GM23338 (cell line): ENCODE measurements at places on chromosomes 2 and 18. TPM values are rescaled to one million over a fixed set of nuclear protein-coding genes. Genes with fewer than 3 reads are reported as not detected.

VWC2L gene
- not detected in 2 replicates for total RNA-seq

ABCG8 gene
- 0.31 and 0.35 TPM in 2 replicates for total RNA-seq

SIGLEC15 gene
- total RNA-seq: 0.31 TPM in 1 of 2 replicates, not detected in the other

APCDD1 gene
- total RNA-seq: 0.97 and 1.0 TPM in 2 replicates

ITGB6 gene
- total RNA-seq: not detected in 2 replicates

CFAP210 gene
- total RNA-seq: 0.08 TPM in 1 of 2 replicates, not detected in the other

- no peaks in the 10 kb centered on the region for H3K36me3 ChIP-seq
- DNase-seq: no peak
- H3K27ac ChIP-seq: no peak overlapping the region
- no peaks in the 10 kb centered on the region for H3K4me1 ChIP-seq
- no peaks in the 10 kb centered on the region for H3K27me3 ChIP-seq
These were observed 610.0 kb upstream of the CDH2 start for GRCh38 chr18:28786926-28787325.

- DNase-seq: no peak
- no peaks in the 10 kb centered on the region for H3K36me3 ChIP-seq
- peaks cover 16% of the 10 kb centered on the region for H3K4me1 ChIP-seq
- no peaks in the 10 kb centered on the region for H3K27me3 ChIP-seq
- H3K4me3 ChIP-seq: no peak overlapping the region
These were observed 21.4 kb downstream of the SP3 start for GRCh38 chr2:173943738-173944137.

DNA sequence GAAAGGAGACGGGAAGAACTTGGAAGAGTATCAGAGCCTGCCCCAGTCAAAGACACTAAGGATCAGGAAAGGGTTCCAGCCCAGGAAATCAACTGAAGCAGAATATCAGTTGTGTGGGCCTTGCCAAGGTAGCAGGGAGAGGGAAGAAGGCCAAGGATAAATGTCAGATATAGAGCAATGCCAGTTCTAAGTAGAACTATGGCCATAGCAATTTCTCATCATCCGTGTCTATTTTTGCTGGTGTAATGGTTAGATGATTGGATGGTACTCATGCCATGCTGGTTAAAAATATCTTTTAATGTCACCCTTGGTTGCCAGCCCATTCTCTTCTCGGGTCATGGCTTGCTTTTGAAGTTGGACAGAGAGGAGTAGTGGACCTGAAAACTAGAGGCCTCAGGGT is 41.9 kb downstream of the MAIP1 start:
- H3K27ac ChIP-seq: no peak overlapping the region
- no peaks in the 10 kb centered on the region for H3K36me3 ChIP-seq
- no peak for DNase-seq
- no peaks in the 10 kb centered on the region for H3K27me3 ChIP-seq
- H3K4me1 ChIP-seq: no peaks in the 10 kb centered on the region

- H3K4me1 ChIP-seq: no peaks in the 10 kb centered on the region
- H3K36me3 ChIP-seq: no peaks in the 10 kb centered on the region
- no peaks in the 10 kb centered on the region for H3K27me3 ChIP-seq
These were observed 111.8 kb upstream of the PPP1CB start for GRCh38 chr2:28639836-28640235.

GRCh38 chr2:70078384-70078783 is 8.9 kb upstream of the PCBP1 start:
- no peak overlapping the region for H3K4me3 ChIP-seq
- H3K27ac ChIP-seq: peak overlapping the region; percentile 20; the same call in 1 of the 2 replicates
- DNase-seq: no peak
- H3K36me3 ChIP-seq: peaks cover 26% of the 10 kb centered on the region
- no peaks in the 10 kb centered on the region for H3K27me3 ChIP-seq
- peaks cover 2% of the 10 kb centered on the region; the same call in 1 of the 2 replicates for H3K4me1 ChIP-seq

- no peak overlapping the region for H3K27ac ChIP-seq
- peak; percentile 30 for DNase-seq
- peaks cover 8% of the 10 kb centered on the region for H3K4me1 ChIP-seq
These were observed 166.2 kb downstream of the INHBB start for GRCh38 chr2:120511947-120512710.

DNA sequence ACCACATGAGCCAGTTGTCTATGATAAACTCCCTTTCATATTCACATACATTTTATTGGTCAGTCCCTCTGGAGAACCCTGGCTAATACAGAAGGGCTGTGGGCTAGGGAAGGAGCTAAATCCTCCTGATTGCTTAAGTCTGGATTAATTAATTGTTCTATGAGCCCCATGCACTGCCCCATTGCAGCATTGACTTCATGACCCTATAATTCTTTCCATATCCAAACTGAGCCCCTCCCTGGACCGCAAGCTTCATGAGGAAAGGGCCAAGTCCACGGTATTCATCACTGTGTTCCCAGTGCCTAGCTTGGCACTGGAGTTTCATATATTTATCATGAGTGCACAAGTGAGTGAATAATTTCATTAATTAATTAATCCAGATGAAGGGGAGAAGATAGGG is 124.0 kb downstream of the MBD2 start:
- no peak for DNase-seq
- H3K4me3 ChIP-seq: no peak overlapping the region
- H3K27ac ChIP-seq: no peak overlapping the region
- no peaks in the 10 kb centered on the region for H3K27me3 ChIP-seq

- peaks cover 20% of the 10 kb centered on the region for H3K4me1 ChIP-seq
- H3K4me3 ChIP-seq: no peak overlapping the region
- no peak overlapping the region for H3K27ac ChIP-seq
- H3K36me3 ChIP-seq: no peaks in the 10 kb centered on the region
These were observed 73.9 kb downstream of the LBH start for GRCh38 chr2:30305235-30305634.

DNA sequence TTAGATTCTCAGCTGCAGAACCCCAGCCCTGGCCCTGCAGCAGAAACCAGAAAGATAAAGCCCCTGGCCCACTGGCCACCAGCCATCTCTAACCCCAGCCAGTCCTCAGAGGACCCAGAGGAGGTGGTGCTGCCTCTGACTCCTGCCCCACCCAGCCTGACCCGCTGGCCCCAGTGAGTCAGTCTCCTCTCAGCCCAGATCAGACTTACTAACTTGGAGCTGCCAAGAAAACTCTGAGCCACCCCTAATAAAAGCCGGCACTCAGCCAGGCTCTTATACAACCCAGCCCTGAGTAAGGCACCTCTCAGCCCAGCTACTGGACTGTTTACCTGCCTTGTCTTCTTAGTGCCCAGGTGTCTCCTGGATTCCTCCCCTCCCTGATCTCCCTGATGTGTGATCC is 2.0 kb downstream of the SLC14A2 start:
- DNase-seq: no peak
- no peak overlapping the region for H3K4me3 ChIP-seq
- H3K27me3 ChIP-seq: no peaks in the 10 kb centered on the region
- no peaks in the 10 kb centered on the region for H3K36me3 ChIP-seq

DNA sequence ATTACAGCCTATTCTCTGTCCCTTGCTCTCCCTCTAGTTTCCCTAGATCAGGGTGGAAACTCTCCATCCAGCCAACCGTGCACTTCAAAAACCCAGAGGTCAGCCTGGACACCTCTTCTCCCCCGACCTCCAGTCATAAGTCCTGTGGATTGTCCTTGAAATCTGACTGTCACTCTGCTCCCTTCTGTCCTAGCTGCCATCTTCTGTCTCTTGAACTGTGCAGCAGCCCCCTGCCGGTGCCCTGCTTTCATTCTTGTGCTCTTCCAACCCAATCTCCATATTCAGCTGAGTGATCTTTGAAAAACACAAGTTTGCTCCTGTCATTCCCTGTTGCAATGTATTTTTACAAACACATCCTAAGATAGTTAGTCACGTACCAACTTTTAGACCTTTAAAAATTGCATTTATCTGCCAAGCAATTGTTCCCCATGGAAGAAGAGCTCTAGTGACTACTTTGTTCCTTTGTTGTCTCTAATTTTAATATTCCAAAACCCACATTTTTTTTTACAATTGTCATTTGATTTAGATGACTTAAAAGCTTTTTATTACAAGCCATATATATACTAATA is 254.3 kb downstream of the CAMKMT start:
- DNase-seq: peak; percentile 4
- no peak overlapping the region for H3K27ac ChIP-seq
- H3K4me1 ChIP-seq: peaks cover 13% of the 10 kb centered on the region
- H3K4me3 ChIP-seq: no peak overlapping the region
- no peaks in the 10 kb centered on the region for H3K36me3 ChIP-seq

DNA sequence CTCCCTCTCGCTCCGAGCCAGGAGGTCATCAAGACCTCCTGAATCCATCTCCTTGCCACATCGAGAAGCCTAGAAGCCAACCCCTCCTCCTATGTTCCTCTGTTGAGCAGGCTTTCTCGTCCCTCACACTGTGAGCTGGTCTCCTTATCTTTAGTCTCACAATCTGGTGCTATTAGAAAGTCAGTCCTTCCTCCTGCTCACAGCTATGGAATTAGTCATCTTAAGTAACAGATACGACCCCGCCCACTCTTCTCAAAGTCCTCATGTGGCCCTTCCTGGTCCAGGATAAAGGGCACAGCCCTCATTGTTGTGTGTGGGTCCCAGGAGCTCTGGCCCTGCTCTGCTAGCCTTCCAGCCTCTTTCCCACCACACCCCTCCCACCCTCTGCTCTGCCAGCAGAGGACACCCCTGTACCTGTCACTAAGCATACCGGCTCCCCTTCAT is 41.4 kb upstream of the TRIB2 start:
- no peak for DNase-seq

DNA sequence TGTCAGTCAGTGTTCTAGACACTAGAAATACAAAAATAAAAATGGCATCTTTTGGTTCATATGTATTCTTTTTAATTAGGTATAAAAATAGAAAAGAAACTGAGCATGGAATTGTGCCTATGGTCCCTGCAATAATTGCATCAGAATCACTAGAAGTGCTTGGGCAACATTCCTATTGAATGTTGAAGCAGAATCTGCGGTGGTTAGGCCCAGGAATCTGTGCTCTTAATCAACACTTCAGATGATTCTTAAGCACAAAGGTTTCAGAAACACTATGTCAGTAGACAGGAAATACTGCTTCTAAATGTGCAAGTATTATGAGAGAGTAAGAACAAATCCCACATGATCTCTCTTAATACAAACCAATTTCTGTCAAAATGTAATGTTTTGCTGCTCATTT is 20.3 kb upstream of the RBBP8 start:
- H3K27me3 ChIP-seq: no peaks in the 10 kb centered on the region
- H3K4me3 ChIP-seq: no peak overlapping the region
- H3K27ac ChIP-seq: no peak overlapping the region
- no peaks in the 10 kb centered on the region for H3K36me3 ChIP-seq

DNA sequence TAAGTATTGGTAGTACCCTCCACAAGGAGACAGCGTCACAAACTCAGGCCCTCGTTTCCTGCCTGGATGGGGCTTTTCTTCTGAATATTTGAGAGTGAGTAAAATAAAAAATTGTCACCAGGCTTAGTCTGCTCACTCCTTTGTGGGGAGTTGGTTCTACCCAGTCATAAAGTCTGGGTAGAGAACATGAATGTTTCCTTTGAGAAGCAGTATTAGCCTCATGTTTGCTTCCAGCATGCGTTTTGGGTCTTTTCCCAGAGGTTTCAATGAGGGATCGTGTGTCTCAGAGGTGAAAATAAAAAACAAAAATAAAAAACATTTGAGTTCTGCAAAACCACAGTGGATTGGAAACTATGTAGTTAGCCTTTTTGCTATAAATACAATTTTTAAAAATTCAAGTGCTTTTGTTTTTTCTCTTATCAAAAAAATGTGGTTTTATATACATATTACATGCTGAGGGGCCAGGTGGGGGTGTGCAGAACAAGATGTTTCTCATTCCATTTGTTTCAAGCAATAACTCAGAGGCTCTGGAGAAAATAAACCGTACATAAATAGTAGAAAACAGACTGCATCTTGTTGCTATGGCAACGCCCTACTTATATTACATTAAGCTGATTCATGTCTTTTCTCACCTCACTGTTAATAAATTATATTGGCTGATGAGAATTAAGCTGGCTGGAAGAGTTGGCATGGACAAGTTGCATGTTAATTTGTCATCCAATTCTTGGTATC is 225.4 kb upstream of the FBXO11 start:
- no peaks in the 10 kb centered on the region for H3K27me3 ChIP-seq
- H3K4me3 ChIP-seq: no peak overlapping the region
- H3K27ac ChIP-seq: no peak overlapping the region
- no peak for DNase-seq
